GM23248 (cell line): ENCODE measurements at places on chromosomes 2 and 18.

DNA sequence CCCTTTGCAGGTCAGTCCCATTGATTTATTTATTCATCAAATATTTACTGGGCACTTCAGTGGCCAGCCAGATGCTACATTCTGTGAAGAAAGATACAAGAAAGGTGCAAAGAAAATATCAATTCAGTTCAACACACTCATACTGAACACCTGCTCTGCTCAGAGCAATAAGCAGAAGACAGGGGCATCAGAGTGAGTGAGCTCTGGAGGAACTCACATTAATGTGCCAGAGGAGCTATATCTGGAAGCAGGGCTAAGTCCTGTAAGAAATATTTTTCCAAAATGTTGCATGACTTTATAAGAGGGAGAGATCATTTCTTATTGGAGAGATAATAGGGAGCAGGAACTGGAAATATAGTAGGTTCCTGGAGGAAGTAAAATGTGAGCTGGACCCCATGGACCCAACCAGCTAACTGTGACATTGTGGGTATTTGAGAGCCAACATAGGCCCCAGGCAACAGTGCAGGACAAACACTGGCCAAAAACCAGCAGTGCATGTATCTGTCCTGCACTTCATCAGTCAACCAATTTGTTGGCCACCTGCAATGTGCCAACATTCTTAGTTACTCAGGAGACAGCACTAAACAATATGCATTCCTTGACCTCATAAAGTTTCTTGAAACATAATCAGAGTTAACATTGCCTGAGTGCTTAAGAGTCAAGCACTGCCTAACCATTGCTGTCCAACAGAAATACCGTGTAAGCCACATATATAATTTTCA, 102.7 kb upstream of the PTPRM start:
- DNase-seq = no peak

DNA sequence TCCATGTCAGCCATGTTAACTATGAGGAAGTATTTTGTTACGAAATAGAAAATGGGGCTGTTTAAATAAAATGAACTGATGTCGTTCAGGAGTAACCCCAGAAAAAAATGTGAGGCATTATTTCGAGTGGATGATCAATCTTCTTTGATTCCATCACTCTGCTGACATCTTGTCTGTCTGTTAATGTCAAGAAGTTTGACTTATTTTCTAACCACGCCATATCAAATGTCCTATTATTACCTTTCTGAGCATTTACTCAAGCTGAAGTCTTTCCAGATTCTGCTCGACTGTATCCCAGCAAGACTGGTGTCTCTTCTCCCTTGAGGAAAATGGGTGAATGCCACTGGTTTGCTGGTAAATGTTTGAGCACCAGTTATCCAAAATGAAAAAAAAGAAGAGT, 672.9 kb upstream of the SOX11 start:
- no peak for DNase-seq

DNA sequence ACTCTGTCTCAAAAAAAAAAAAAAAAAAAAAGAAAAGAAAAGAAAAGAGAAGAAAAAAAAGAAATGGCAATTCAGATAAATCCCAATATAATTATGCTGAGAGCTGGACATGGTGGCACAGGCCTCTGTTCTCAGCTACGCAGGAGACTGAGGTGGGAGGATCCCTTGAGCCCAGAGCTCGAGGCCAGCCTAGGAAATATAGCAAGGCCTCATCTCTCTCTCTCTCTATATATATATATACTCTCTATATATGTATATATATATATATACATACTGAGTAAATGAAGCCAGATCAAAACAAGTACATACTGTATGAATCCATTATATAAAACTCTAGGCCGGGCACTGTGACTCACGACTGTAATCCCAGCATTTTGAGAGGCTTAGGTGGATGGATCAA, 30.6 kb upstream of the MYCN start:
- DNase-seq = no peak

GRCh38 chr2:88554189-88554588, 73.1 kb downstream of the EIF2AK3 start:
- no peak for DNase-seq

GRCh38 chr2:169468841-169469240, 10.5 kb upstream of the BBS5 start:
- DNase-seq = no peak

DNA sequence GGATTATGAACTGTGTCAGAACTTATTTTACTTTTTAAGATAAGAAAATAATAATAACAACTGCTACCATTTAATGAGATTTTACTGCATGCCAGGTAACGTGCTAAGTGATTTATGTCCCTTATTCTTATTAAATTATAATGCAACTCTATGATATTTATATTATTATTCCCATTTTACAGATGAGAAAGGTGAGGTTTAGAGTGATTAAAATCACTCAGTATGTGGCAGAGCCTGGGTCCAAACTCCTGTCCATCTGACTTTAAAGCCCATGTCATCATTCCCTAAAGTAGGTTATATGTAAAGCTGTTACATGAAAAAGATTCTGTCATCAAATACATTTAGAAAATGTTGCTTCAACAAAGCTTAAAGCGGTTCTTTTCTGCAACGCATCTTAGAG, 288.8 kb upstream of the SESTD1 start:
- DNase-seq = no peak

DNA sequence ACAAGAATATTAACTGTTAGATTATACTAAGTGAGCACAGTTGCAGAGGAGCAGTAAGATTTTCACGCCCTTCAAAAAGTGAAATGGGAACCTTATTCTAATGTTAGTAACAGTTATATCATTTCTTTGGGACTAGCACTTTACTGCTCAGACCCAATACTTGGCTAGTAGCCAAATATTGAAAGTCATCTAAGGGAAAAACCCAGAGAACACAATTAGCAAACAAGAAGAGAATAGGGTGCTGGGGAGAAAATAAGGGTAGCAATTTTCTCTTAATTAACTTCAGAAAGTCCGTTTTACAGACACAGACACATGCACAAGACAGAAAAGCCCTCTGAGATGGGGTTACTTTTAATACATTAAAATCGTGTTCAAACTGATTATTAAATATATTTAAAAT, 71.8 kb downstream of the ID2 start:
- no peak for DNase-seq

GRCh38 chr2:241844066-241844728, 14.5 kb downstream of the PDCD1 start:
- peak; percentile 86 for DNase-seq

DNA sequence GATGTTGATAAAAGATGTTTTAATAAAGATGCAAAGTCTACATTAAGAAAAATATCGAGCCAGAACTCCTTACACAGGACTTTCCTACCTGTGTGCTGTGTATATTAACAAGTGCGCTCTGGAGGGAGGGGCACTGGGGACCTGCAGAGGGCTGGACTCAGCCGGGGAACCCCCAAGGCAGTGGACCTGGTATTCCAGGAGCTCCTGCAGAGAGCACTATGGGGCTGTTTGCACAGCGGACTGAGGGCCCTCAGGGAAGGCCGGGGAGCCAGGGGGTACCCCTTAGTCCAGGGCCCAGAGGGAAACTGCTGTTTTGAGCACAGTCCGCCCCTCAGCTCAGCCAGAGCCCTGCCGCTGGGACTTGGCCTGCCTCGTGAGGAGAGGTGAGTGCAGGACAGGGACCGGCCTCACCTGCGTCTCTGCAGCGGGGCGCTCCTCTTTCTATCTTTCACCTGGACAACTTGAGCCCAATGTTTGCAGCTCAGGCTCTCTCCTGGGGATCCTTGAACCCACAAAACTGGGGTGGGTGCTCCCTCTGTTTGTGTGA, 168.4 kb downstream of the ARL4C start:
- no peak for DNase-seq

DNA sequence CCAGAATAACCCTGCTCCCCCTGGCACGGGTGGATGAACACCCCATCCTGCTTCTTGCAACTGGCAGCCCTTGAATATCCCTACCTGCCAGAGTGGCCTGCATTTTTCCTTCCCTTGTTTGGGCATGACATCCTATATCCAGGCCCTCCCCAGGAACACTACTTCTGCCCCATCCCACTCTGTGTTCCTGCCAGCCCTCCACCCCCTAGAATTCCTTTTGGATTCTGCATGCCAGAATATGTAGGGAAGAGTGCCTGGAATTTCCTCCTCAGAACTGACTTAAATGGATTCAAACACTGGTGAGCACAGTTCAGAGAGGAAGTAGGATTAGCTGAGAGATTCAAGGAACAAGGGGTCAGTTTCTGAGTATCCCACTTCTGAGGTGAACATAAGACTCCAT, 123.5 kb upstream of the PELI1 start:
- DNase-seq = no peak

DNA sequence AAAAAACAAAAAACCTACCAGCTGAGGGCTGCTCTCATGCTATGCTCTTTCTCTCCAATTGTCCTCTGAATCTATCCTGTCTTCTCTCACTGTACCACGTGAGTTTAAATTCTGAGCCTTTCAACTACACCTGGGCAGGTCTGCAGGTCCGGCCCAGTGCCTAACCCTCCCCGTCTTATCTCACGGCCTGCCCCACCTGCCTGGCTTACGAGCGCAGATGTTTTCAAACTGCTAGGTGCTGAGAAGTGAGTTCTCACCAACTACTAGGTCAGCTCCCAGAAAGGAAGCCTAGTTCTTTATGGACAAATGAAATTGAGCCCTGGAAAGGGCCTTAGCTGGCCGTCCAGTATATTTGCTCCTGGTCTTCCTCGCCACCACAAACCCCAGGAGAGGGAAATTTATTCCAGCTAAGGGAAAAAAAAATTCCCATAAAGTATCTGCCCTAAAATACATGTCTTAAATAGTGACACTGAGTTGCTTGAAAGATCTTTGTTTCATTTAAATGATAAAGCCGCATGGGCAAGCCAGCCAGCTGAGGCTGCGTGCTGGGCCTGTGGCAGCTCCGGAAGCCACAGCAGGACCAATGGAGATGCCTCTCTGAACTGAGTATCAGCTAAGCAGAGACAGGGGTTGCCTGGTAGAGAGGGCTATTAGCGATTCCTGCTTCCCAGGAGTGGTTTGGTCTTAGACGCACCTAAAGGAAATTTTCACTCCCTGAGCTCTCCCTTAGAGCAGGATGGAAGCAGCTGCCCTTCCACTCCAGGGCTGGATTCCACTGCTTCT, 92.5 kb upstream of the NCK2 start:
- no peak for DNase-seq

DNA sequence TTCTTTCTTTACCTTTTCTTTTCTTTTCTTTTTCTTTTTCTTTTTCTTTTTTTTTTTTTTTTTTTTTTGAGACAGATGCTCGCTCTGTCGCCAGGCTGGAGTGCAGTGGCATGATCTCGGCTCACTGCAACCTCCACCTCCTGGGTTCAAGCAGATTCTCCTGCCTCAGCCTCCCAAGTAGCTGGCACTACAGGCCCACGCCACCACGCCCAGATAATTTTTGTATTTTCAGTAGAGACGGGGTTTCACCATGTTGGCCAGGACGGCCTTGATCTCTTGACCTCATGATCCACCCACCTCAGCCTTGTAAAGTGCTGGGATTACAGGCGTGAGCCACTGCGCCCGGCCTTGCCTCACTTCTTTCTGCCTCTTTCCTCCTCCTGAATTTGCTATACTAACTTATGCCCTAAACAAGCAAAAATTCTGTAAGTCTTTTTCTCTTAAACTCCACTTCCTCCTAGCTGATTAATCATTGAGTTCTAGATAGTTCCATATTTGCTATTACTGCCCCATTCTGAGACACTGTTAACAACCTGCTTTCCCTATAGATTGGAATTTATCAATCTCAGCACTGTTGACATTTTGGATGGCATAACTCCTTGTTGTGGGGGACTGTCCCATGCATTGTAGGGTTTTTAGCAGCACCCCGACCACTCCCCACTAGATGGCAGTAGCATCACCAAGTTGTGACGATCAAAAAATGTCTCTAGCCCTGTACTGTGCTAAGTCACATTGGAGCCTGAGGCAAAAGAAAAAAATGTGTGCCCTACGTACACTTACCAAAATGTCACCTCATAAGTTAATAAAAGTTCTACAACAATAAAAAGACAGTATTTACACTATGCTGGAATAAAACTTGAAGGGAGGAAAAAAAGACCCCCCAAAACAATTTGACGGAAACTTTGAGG, 16.4 kb upstream of the THADA start:
- DNase-seq = peak; percentile 78

GRCh38 chr18:58362027-58362575, 266.8 kb downstream of the ALPK2 start:
- peak; percentile 98 for DNase-seq

DNA sequence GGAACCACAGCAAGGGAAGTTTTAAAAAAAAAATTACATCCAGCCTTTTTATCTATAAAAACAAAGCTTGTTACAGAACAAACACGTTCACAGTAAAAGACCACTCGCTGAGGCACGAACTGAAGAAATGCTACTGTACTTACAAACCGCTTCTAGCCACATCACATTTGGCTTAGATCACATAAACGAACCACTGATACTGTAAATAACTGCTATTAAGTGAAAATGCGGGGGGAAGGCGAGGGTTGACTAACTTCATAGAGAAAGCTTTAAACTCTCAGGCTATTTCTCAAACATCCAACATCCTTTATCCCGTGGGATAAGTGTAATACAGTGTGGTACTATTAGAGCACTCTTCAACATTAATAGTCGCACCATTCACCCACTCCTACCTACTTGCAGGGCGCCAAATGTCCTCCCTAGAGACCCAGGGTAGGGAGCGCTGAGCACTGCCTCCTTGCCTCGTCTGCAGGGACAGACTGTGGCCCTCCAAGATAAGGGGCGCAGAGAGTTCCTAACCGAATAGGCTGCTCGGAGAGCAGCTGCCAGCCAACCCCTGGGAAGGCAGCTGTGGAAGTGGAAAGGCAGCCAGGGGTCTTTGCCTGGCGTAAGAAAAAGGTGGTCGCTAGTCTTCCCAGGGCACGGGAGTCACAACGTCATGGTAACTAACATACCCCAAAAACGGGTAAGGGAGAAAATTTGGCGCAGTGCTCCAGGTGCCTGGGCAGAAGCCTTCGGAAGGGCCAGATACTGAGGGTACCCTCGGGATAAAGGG, 854 bp downstream of the GPR155 start:
- DNase-seq = peak; percentile 59

DNA sequence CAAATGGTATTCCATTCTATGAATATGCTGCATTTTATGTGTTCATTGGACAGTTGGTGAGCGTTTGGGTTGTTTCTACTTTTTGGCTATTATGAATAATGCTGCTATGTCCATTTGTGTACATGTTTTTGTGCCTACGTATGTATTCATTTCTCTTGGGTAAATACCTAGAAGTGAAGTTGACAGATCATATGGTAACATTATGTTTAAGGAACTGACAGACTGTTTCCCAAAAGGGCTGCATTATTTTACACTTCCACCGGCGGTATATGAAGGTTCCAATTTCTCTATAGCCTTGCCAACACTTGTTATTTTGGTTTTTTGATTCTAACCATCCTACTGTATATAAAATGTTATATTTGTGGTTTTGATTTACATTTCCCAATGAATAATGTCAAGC, 703.9 kb upstream of the CDH2 start:
- no peak for DNase-seq

- DNase-seq = peak; percentile 28
Measured at GRCh38 chr2:28045676-28046351, 155.3 kb downstream of the BABAM2 start.

- DNase-seq = no peak
Measured at GRCh38 chr2:146130290-146130689, 1610.4 kb upstream of the ZEB2 start.
